A549 treated with Mapracorat at 1 μM for 4 hours (cell line): ENCODE measurements at places on chromosomes 1 and 21. TPM values are rescaled to one million over a fixed set of nuclear protein-coding genes. Genes with fewer than 3 reads are reported as not detected.

Gene FAM151A
- 0.16 to 0.32 TPM (median 0.17 TPM) in 5 replicates for total RNA-seq

Gene OR2T29
- total RNA-seq: not detected in 5 replicates

Gene ZSWIM5
- total RNA-seq: 0.40 to 0.55 TPM (median 0.46 TPM) in 5 replicates

Gene SH3BGR
- total RNA-seq: 0.30 to 1.3 TPM (median 0.71 TPM) in 4 of 5 replicates, not detected in the other

Gene C1orf74
- 1.4 to 1.8 TPM (median 1.4 TPM) in 5 replicates for total RNA-seq

Gene SELL
- 0.13 to 0.65 TPM (median 0.19 TPM) in 4 of 5 replicates, not detected in the other for total RNA-seq

Gene PTAFR
- 0.09 to 0.24 TPM (median 0.18 TPM) in 5 replicates for total RNA-seq

Gene SYPL2
- total RNA-seq: 0.06 to 0.13 TPM (median 0.10 TPM) in 4 of 5 replicates, not detected in the other

Gene C1orf141
- total RNA-seq: not detected in 5 replicates

Gene CCDC27
- total RNA-seq: not detected in 5 replicates

Gene SPRR1B
- total RNA-seq: not detected in 5 replicates

Gene KRTAP13-2
- not detected in 5 replicates for total RNA-seq

Gene AKNAD1
- total RNA-seq: 0.78 to 2.5 TPM (median 1.2 TPM) in 5 replicates

Gene CA14
- total RNA-seq: not detected in 5 replicates

Gene MARK1
- total RNA-seq: 0.06 to 0.47 TPM (median 0.09 TPM) in 5 replicates

Gene MROH9
- not detected in 5 replicates for total RNA-seq

Gene SLC9C2
- total RNA-seq: not detected in 5 replicates

Gene NGF
- 1.0 to 1.7 TPM (median 1.3 TPM) in 5 replicates for total RNA-seq

Gene SERINC2
- total RNA-seq: 18.4 to 34.0 TPM (median 27.5 TPM) in 5 replicates

Gene IGSF5
- total RNA-seq: not detected in 5 replicates

Gene SLC5A3
- 2.3 to 3.0 TPM (median 2.6 TPM) in 5 replicates for total RNA-seq

Gene RAP1GAP
- total RNA-seq: 8.1 to 11.4 TPM (median 10.8 TPM) in 5 replicates

Gene CFAP141
- total RNA-seq: not detected in 5 replicates

Gene CCDC17
- 0.14 to 0.36 TPM (median 0.28 TPM) in 5 replicates for total RNA-seq

Gene AADACL4
- not detected in 5 replicates for total RNA-seq

Gene YBX1
- total RNA-seq: 734 to 809 TPM (median 780 TPM) in 5 replicates
